ENCODE measurements at places on chromosomes 13 and 19. TPM values are rescaled to one million over a fixed set of nuclear protein-coding genes. Genes with fewer than 3 reads are reported as not detected.

DNA sequence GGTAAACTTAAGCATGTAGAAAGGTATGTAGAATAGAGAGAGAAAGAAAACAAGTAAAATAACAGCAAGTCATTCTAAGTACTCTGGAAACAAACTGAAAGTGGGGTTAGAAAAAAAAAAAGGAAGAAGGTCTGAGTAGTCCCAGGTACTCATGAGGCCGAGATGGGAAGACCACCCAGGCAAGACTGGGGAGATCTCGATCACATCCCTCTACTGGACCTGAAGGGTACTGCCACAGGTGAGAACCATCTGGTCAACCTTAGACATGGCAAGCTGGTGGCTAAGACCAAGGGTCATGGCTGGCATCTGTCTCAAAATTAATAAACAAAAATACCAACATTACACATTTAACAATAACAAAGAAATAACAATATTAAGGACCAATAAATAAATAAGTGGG lies 36.3 kb upstream of the ZNF724 start:
- no peak for DNase-seq

- peak; percentile 28 for DNase-seq
These were observed 41.9 kb downstream of the CERS4 start for GRCh38 chr19:8251025-8251472.

Gene ZNF578
- 0.97 TPM for total RNA-seq

GRCh38 chr13:37443538-37443937 lies 155.0 kb downstream of the POSTN start:
- DNase-seq, result no peak

DNA sequence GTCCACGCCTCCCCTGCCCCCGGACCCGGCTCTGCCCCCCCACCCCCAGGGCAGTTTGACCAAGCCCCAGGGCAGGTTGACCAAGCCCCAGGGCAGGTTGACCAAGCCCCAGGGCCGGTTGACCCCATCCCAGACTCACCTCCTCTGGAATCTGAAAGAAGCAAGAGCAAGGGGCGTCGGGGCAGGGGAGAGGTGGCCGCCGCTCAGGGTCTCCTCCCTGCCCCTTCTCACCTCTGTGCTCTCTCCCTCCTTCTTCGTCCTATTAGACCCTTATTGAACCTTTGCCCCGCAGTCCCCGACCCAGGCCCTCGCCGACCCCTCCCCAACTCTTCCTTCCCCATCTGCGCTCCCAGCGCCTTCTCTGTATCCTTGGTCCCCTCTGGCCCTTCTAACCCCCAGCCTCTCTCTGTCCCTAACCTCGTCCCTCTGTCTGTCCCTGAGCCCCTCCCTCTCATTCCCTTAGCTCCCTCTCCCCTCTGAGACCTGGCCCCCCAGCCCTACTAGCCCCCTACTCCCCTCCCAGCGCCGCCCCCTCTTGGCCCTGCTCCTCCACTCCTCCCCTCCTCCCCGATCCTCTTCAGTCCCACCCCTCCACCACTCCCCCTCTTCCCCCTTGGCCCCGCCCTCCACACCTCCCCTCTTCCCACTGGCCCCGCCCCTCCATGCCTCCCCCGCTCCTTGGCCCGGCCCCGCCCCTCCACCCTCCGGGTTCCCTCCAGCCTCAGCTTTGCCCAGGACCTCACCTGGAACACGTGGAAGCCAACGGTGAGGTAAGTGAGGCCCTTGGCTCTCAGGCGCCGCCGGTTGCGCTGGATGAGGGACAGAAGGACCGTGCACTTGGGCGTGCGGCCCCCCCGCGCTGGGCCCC lies 7.6 kb downstream of the CAPN12 start:
- peak; percentile 93 for DNase-seq

DNA sequence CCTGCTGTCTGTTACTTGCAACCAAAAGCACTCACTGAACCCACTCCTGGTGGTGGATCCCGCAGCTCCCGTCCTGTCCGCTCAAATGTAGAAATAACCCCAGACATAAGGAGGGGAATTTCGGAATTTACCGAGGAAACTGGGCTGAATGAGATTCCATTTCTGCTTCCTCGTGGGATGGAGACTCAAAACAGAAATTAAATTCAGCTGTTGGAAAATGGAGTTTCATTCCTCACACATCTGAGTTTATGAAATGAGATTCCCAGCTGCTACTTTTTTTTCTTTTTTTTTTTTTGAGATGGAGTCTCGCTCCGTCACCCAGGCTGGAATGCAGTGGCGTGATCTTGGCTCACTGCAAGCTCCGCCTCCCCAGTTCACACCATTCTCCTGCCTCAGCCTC lies 44.3 kb downstream of the COLGALT1 start:
- no peak for DNase-seq

Gene PCDH8
- total RNA-seq, result not detected

Gene RCBTB1
- 25.1 TPM for total RNA-seq

Gene ZNF439
- 3.8 TPM for total RNA-seq

DNA sequence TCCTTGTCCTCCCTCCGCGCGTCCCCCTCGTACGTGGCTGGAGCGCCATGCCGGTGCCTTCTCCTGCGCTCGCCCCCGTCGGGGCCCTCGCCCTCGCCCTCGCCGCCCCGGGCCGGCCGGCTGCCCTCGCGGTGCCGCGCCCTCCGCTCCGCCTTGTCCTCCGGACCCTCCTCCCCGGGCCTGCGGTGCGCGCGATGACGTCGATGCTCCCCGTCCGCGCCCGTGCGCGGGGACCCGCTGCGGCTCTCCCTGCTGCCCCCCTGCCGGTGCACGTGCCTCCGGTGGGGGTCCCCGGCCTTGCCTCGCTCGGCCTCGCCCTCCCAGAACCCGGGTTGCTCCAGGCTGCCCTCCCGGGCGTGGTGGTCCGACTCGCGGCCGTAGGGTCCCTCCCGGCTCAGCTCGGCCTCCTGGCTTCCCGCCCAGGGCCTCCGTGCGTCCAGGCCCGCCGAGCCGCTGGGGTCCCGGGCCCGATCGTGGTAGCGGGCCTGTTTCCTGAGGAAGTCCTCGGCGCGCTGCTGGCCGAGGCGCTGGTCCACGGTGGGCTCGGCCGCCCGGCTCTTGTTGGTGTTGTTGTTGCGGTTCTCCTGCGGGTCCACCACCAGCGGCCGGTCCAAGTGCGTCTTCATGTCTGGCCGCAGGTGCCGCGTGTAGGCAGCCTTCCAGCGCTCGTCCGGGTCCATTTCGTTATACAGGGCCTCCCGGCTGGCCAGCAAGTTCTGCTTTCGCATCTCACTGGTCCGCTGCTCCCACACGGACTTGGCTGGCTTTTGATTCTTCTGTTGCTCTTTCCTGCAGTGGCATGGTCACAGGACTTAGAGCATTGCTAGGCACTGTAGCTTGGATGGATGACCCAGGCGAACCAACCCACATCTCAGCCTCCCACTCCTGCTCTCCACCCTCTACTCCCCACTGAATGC lies 148.6 kb downstream of the IER2 start:
- DNase-seq, result no peak

Gene KASH5
- total RNA-seq, result not detected

DNA sequence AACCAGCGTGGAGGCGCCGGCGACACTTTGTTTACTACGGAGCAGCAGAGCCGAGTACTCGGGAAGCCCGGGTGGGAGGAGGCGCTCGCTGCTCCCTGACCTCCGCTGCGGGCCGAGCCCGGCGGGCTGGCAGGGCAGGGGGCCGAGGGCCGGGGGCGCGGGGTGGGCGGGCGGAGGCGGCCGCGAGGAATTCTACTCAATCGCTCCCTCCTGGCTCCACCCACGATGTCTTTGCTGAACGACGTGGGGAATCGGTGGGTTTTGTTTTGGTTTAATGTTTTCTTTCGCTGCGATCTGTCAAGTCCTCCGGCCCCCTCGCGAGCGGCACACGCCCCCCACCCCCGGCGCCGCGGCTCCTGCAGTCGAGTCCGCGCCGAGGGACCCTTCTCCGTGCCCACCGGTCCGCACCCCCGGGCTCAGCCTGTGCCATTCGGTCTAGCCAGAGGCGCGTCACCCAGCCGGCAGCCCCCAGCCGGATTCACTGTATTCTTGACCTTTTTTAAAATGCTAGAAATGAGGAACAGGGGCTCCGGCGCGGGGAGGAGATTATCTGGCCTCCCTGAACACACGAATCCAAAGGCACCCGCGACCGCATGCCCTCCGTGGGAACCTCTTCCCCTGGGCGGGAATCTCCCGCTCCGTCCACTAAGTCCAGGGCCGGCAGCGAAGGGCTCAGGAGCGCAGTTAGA lies 636 bp upstream of the FOXO1 start:
- peak; percentile 77 for DNase-seq

DNA sequence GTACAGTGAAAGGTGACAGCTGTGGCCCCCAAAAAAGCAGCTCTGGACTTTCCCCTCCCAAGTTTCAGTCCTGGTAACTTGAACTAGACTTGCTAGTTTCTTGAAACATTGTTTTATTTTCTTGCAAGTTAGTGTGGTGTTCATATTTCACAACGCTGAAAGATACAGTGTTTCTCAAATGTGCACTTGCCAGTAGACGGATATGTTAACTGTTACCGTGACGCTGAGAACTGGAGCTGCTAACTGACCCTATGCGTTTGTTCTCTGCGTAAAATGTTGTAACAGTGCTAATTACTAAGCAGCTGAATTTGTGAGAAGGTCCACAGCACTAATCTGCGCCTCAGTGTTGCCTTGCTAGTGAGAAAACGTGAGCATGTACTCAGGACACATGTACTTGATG lies 79.6 kb downstream of the GGACT start:
- no peak for DNase-seq

DNA sequence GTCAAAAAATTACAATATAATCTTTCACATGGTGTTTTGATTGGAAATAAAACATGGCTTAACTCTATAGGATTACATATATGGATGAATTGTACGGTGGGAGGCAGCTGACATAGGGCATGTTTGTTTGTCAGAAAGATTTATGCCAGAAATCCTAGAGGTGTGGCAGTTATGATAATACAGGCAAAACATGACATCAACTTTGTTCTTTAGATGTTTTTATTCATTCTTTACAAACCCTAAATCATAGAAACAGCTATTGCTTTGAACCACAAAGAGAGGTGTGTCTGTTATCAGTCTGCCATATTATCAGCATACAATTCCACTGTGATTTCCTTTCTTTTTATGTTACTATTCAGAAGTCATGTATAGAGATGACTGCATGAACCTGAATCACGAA lies 8.2 kb upstream of the CLDN10 start:
- DNase-seq, result no peak

DNA sequence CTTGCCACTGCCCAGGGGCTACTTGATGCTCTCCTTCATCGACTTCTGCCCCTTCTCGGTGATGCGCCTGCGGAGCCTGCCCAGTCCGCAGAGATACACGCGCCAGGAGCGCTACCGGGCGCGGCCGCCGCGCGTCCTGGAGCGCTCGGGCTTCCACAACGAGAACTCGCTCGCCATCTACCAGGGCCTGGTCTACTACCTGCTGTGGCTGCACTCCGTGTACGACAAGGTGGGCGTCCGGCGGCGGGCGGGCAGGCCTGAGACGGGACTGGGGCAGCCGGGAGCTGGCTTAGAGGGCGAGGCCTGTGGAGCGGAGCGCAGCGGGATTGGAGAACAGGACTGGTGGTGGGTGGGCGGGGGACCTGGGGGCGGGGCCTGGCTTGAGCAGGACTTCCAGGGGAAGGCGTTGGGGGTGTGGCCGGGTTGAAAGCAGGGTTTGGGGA lies 12.7 kb upstream of the PSMD8 start:
- DNase-seq, result peak; percentile 91

GRCh38 chr13:27408074-27408473 lies 16.3 kb upstream of the GTF3A start:
- no peak for DNase-seq

DNA sequence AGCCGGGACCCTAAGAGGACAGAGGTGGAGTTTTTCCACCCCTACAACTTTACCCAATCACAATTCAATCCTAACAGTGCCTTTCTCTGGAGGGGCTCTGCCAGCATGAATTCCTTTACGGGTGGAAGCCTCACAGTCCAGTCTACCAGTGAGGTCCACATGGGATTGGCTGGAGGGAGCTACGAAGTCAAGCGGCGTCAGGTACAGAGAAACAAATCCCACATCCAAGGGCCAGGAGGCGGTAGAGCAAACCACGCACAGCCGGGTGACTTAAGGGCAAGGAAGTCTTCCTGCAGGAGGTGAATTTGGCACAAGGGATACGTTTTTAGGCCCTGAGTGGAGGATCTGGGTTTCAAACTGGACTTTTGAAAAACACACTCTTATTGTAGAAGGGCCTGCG lies 199.6 kb downstream of the UQCRFS1 start:
- no peak for DNase-seq

- DNase-seq, result no peak
These were observed 1.5 kb downstream of the N4BP2L1 start for GRCh38 chr13:32426191-32426989.

DNA sequence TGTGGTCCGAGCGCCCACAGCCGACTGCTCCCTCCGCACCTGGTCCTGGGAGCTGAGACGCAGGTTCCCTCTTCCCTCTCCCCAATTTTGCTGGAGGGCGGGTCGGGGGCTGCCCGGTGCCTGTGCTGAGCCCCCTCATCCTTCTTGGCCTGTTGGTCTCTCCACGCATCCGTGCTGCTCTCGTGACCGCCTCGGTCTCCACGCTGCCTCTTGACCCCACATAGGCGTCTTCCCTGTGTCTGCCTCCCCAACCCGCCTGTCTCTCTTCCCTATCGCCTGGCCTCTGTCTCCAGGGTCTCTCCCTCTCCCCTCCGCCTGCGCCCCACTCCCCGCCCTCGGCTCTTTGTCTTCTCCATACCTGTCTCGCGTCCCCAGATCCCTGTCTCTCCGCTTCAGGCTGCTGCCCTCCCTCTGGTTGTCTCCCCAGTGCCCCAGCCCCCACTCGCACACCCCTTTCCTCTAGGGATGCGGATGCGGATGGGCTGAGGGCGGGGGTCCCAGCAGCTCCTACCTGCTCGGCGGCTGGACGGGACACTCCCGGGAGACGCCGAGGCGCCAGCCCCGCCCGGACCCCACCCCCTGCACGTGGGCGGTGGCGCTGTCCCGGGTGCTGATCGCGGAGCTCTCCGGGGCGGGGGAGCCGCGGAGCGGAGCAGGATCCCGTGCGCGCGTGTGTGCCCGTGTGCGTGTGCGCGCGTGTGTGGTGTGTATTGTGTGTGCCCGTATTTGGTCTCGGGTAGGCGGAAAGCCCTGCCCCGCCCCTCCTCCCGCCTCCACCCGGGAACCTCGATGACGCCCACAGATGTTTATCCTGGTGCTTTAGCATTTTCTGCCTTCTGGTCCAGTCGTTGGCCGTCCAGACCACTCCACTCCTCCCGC lies at the start of gene SYT5:
Gene SYT5, minus strand, starts transcription at position 684 of the 879 bp plus-strand sequence. CDS start 1,248 bp downstream, outside the sequence.
- DNase-seq, result peak; percentile 78

GRCh38 chr19:32357720-32358119 lies 12.3 kb downstream of the ZNF507 start:
- DNase-seq, result no peak
